ENCODE measurements at places on chromosomes 1 and 21. TPM values are rescaled to one million over a fixed set of nuclear protein-coding genes. Genes with fewer than 3 reads are reported as not detected.

- H3K27me3 ChIP-seq: no peaks in the 10 kb centered on the region
- H3K27ac ChIP-seq: peak overlapping the region; percentile 24
- DNase-seq: no peak
- H3K4me1 ChIP-seq: peaks cover 73% of the 10 kb centered on the region
- no peaks in the 10 kb centered on the region for H3K36me3 ChIP-seq
Observed at GRCh38 chr1:66502086-66502485, 31.9 kb upstream of the SGIP1 start.

DNA sequence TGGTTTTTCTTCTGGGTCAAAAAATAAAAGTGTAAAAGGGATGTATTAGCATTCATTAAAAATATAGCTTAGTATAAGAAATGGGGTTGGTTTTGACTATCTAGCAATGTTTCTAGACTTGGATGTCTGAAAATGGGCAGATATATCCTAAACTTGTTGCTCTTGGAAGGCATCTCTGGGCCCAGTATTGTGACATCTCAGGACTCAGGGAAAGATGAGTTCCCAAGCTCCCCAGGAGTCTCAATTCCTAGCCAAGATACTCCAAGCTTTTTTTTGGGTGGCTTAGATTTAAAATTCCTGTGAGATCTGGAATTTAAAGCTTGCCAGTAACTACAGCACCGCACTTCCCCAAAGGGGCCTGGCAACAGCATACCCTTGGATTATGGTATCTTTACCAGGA lies 11.5 kb upstream of the HSD17B7 start:
- no peaks in the 10 kb centered on the region for H3K4me1 ChIP-seq
- H3K27me3 ChIP-seq: no peaks in the 10 kb centered on the region
- H3K36me3 ChIP-seq: peaks cover 75% of the 10 kb centered on the region
- no peak overlapping the region for H3K4me3 ChIP-seq
- 0 out of 2 replicates have a peak overlapping the region, but pooled peaks have one; percentile 29 for H3K27ac ChIP-seq
- DNase-seq: no peak

DNA sequence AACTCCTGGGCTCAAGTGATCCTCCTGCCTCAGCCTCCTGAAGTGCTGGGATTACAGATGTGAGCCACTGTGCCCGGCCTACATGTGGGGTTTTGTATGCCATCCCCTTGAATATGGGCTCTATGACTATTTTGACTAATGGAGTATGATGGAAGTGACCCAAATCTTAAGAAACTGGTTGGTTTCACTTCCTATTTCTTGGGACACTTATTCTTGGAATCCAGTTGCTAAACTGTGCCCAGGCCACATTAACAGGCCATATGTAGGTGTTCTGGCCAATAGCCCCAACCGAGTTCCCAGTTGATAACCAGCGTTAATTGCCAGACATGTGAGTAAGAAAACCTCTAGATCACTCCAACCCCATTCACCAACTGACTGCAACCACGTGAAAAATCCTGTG lies 36.3 kb upstream of the CLIC4 start:
- H3K36me3 ChIP-seq: no peaks in the 10 kb centered on the region
- H3K4me1 ChIP-seq: peaks cover 61% of the 10 kb centered on the region
- no peaks in the 10 kb centered on the region for H3K27me3 ChIP-seq
- no peak overlapping the region for H3K27ac ChIP-seq

- H3K4me3 ChIP-seq: no peak overlapping the region
- no peak for DNase-seq
- peaks cover 35% of the 10 kb centered on the region for H3K27me3 ChIP-seq
- H3K4me1 ChIP-seq: peaks cover 6% of the 10 kb centered on the region
Observed at GRCh38 chr1:21652937-21653743, 16.0 kb downstream of the RAP1GAP start.

GRCh38 chr1:59986516-59987310 lies 60.1 kb upstream of the CYP2J2 start:
- no peak overlapping the region for H3K27ac ChIP-seq
- H3K27me3 ChIP-seq: peaks cover 3% of the 10 kb centered on the region
- H3K4me3 ChIP-seq: no peak overlapping the region
- no peak for DNase-seq
- H3K4me1 ChIP-seq: no peaks in the 10 kb centered on the region

- H3K27ac ChIP-seq: no peak within 1 kb of the TSS
- no peak for DNase-seq
- no peak within 1 kb of the TSS for H3K4me3 ChIP-seq
Observed at GRCh38 chr1:247824023-247824422, at the start of gene OR14A16. OR14A16 (minus strand) TSS chr1:247824119; CDS start chr1:247815729, 8,390 bp downstream.

- H3K36me3 ChIP-seq: no peaks in the 10 kb centered on the region
- H3K4me3 ChIP-seq: no peak overlapping the region
- no peak overlapping the region for H3K27ac ChIP-seq
- no peaks in the 10 kb centered on the region for H3K27me3 ChIP-seq
- peaks cover 35% of the 10 kb centered on the region for H3K4me1 ChIP-seq
- DNase-seq: no peak
Observed at GRCh38 chr21:16708101-16708835, 804.6 kb upstream of the CXADR start.

DNA sequence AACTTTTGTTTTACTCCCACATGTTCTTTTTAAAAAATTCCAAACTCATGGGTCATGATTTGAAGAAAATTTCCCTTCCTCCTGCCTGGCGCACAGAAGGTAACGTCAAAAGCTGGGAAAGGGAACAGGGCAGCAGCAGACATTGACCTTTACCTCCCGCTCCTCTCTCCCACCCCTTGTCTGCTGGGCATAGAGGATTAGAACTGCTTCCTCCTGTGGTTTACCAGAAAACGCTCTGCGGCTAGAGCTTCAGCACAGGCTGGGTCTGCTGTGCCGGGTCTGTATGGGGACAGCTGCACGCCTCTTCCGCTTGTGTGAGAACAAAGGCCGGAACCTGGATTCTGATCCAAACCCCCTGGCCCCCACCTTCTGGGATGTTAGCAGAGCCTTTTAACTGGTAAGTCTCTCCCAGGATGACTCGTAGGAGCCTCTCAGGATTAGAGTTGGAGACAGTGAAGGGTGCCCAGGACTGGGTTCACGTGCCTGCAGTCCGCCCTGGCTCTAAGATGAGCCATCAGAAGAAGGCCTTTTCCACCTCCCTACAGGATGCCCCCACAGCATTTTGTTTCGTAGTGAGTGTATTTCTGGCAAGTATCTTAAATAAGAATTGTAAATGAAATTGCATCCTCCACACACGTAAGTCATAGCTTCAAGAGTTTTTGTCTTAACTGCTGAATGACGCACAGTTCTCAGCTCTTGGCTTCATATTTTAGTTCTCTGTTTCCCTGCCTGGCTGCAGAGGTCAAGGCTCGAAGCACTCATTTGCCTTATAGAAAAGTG lies 5.2 kb downstream of the H6PD start:
- H3K36me3 ChIP-seq: 0 out of 2 replicates have a peak, but pooled peaks cover 6% of the 10 kb centered on the region
- H3K27ac ChIP-seq: 0 out of 2 replicates have a peak overlapping the region, but pooled peaks have one; percentile 18
- H3K4me3 ChIP-seq: no peak overlapping the region
- H3K27me3 ChIP-seq: peaks cover 2% of the 10 kb centered on the region
- H3K4me1 ChIP-seq: peaks cover 35% of the 10 kb centered on the region
- DNase-seq: no peak

GRCh38 chr1:44842486-44842861 lies 579 bp downstream of the PTCH2 start:
- H3K4me3 ChIP-seq: peak overlapping the region; percentile 81
- H3K36me3 ChIP-seq: no peaks in the 10 kb centered on the region
- no peak for DNase-seq
- no peak overlapping the region for H3K27ac ChIP-seq
- H3K27me3 ChIP-seq: peaks cover 2% of the 10 kb centered on the region

DNA sequence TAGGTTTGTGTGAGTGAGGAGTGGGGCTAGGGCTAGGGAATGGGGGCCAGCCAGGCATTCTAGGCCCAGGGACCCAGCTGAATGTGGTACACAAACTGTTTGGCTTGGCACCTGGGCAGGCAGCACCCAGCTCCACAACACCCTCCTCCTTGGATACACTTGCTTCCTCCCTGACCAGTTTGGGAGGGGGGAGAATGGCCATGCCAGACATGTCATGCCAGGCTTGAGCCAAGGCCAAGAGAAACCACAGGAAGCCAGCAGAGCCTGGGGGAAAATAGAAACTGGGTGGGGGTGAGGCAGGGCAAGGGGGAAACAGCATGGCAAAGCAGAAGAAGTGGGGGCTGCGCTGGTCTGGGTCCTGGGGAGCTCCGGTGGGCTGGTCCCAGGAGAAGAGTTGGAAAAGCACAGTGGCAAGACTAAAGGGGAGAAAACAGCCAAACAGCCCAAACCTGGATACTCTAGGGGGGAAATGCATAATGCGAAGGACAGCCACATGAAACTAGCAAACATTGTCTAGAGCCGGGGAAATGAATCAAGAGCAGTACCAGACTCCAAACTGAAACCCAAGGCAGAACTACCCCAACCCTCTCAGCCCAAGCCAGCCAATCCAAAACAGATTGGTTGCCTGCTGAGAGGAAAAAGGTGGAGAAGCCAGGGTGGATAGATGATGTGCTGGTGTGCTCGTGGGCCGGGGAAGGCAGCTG lies 47.9 kb downstream of the LGR6 start:
- H3K27me3 ChIP-seq: peaks cover 41% of the 10 kb centered on the region
- no peak for DNase-seq
- H3K36me3 ChIP-seq: no peaks in the 10 kb centered on the region

GRCh38 chr1:10735563-10736305 lies 60.7 kb downstream of the CASZ1 start:
- no peak for DNase-seq
- no peaks in the 10 kb centered on the region for H3K4me1 ChIP-seq
- peaks cover 27% of the 10 kb centered on the region for H3K27me3 ChIP-seq
- H3K4me3 ChIP-seq: no peak overlapping the region

- H3K4me3 ChIP-seq: no peak overlapping the region
- no peak overlapping the region for H3K27ac ChIP-seq
- H3K4me1 ChIP-seq: no peaks in the 10 kb centered on the region
- H3K36me3 ChIP-seq: no peaks in the 10 kb centered on the region
Observed at GRCh38 chr1:199352351-199352750, 675.2 kb upstream of the NR5A2 start.

DNA sequence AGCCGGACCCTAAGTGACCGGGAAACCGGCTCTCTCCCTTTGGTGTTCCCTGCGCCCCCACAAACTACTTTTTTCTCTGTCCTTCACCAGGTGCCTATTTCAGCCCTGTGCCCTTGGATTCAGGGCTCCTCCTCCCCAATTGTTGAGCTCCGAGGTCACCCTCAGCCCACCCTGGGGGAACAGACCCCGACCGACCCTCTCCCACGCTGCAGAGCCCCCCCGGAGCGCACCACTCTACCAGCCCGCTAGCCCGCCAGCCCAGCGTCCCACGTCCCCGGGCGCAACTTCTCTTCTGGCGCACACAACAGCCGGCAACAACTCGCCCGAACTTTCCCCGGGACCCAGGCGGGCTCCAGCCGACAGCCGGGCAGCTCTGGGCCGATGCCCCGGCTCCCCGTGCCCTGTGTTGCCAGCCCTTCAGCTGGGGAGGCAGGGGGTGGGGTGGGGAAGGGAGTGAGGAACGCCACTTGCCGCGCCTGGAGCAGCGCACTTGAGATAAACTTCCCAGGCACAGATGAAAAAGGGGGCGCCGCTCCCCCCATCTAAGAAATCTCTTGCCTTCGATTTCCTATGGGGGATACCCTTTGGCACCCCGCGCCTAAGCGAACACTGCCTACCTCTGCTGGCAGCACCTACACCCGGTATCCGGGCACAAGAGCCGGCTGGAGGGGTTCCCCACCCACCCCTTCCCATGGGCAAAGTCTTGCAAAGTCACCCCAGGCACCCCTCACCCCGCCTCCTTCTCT lies 997 bp downstream of the CASZ1 start:
- H3K27ac ChIP-seq: no peak overlapping the region
- H3K4me1 ChIP-seq: peaks cover 18% of the 10 kb centered on the region

- no peak overlapping the region for H3K4me3 ChIP-seq
- H3K27ac ChIP-seq: peak overlapping the region; percentile 22
- DNase-seq: peak; percentile 43
Observed at GRCh38 chr1:195530961-195531360, 1077.3 kb downstream of the KCNT2 start.

- H3K27ac ChIP-seq: peak overlapping the region; percentile 94
- H3K4me3 ChIP-seq: peak overlapping the region; percentile 70
- DNase-seq: no peak
- H3K36me3 ChIP-seq: peaks cover 55% of the 10 kb centered on the region
Observed at GRCh38 chr1:159915571-159916241, 9.6 kb downstream of the TAGLN2 start.

- no peak overlapping the region for H3K27ac ChIP-seq
- H3K36me3 ChIP-seq: no peaks in the 10 kb centered on the region
- no peaks in the 10 kb centered on the region for H3K27me3 ChIP-seq
- no peak for DNase-seq
- no peak overlapping the region for H3K4me3 ChIP-seq
- H3K4me1 ChIP-seq: no peaks in the 10 kb centered on the region
Observed at GRCh38 chr1:88111816-88112215, 572.3 kb upstream of the PKN2 start.

- DNase-seq: peak; percentile 6
- H3K4me3 ChIP-seq: no peak overlapping the region
- no peak overlapping the region for H3K27ac ChIP-seq
- H3K36me3 ChIP-seq: no peaks in the 10 kb centered on the region
- H3K27me3 ChIP-seq: no peaks in the 10 kb centered on the region
Observed at GRCh38 chr1:237953238-237953637, 62.5 kb upstream of the ZP4 start.

Gene CFHR5
- not detected for total RNA-seq

Gene MCOLN3
- not detected for total RNA-seq

Gene OLFML2B
- 5.2 TPM for total RNA-seq

Gene S100A5
- 0.73 TPM for total RNA-seq

Gene DNASE2B
- not detected for total RNA-seq

Gene ITGB2
- total RNA-seq: not detected

Gene FOXJ3
- total RNA-seq: 24.5 TPM

Gene PADI2
- total RNA-seq: 0.37 TPM

Gene FRRS1
- 0.25 TPM for total RNA-seq

Gene GJA5
- total RNA-seq: 28.2 TPM

Gene OR2T11
- total RNA-seq: not detected

Gene C1orf185
- total RNA-seq: not detected

Gene FLAD1
- total RNA-seq: 30.3 TPM

Gene RHBDL2
- total RNA-seq: 1.0 TPM

Gene CCDC181
- not detected for total RNA-seq

Gene GJB3
- not detected for total RNA-seq
